ENCODE measurements at places on chromosomes 6 and 20. TPM values are rescaled to one million over a fixed set of nuclear protein-coding genes. Genes with fewer than 3 reads are reported as not detected.

HLA-DQB1 gene
- 5.2 TPM for polyA plus RNA-seq

PSORS1C2 gene
- polyA plus RNA-seq: 0.11 TPM

ZBP1 gene
- not detected for polyA plus RNA-seq

GSTA3 gene
- not detected for polyA plus RNA-seq

C6orf47 gene
- 7.2 TPM for polyA plus RNA-seq

PAK5 gene
- 0.49 TPM for polyA plus RNA-seq

SLC17A2 gene
- polyA plus RNA-seq: not detected

GRCh38 chr6:22325481-22325880 lies 28.6 kb upstream of the PRL start:
- no peak overlapping the region for H3K4me3 ChIP-seq
- H3K27ac ChIP-seq: no peak overlapping the region
- no peaks in the 10 kb centered on the region for H3K4me1 ChIP-seq
- H3K36me3 ChIP-seq: no peaks in the 10 kb centered on the region
- no peak for DNase-seq
- no peaks in the 10 kb centered on the region for H3K27me3 ChIP-seq

DNA sequence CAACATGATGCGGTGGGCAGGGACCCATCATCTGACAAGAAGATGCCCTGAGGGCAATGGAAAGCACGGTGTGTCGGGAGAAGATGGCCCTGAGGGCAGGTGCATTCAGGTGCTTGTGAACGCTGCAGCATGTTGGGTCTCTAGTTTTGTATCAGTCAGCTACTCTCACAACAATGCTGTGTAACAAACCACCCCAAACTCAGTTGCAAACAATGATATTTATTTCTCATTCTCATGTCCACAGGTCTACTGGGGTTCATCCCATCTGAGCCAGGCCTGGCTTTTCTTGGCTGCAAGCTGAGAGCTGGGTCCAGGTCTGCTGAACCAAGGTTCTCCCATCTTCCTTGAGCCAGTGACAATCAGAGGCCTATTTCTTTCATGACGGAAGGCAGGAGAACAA lies 461.6 kb downstream of the PREX1 start:
- no peak overlapping the region for H3K27ac ChIP-seq
- H3K27me3 ChIP-seq: no peaks in the 10 kb centered on the region
- H3K4me3 ChIP-seq: no peak overlapping the region
- no peaks in the 10 kb centered on the region for H3K36me3 ChIP-seq
- 0 out of 2 replicates have a peak, but pooled peaks cover 3% of the 10 kb centered on the region for H3K4me1 ChIP-seq

GRCh38 chr6:152318278-152318677 lies 318.9 kb downstream of the SYNE1 start:
- no peak for DNase-seq
- H3K36me3 ChIP-seq: no peaks in the 10 kb centered on the region
- H3K4me3 ChIP-seq: no peak overlapping the region
- no peak overlapping the region for H3K27ac ChIP-seq

GRCh38 chr6:109260126-109260525 lies 122.1 kb downstream of the CD164 start:
- H3K4me3 ChIP-seq: no peak overlapping the region
- no peaks in the 10 kb centered on the region for H3K36me3 ChIP-seq
- no peaks in the 10 kb centered on the region for H3K27me3 ChIP-seq

GRCh38 chr6:102766963-102767362 lies 1373.5 kb downstream of the GRIK2 start:
- DNase-seq: no peak
- H3K27ac ChIP-seq: no peak overlapping the region
- H3K4me1 ChIP-seq: no peaks in the 10 kb centered on the region
- H3K36me3 ChIP-seq: no peaks in the 10 kb centered on the region
- no peak overlapping the region for H3K4me3 ChIP-seq
- H3K27me3 ChIP-seq: no peaks in the 10 kb centered on the region

GRCh38 chr6:54846857-54847674 lies 495 bp downstream of the FAM83B start:
- H3K36me3 ChIP-seq: no peaks in the 10 kb centered on the region
- peaks cover 1% of the 10 kb centered on the region for H3K4me1 ChIP-seq
- DNase-seq: no peak
- H3K27me3 ChIP-seq: peaks cover 1% of the 10 kb centered on the region
- H3K4me3 ChIP-seq: peak overlapping the region; percentile 79

DNA sequence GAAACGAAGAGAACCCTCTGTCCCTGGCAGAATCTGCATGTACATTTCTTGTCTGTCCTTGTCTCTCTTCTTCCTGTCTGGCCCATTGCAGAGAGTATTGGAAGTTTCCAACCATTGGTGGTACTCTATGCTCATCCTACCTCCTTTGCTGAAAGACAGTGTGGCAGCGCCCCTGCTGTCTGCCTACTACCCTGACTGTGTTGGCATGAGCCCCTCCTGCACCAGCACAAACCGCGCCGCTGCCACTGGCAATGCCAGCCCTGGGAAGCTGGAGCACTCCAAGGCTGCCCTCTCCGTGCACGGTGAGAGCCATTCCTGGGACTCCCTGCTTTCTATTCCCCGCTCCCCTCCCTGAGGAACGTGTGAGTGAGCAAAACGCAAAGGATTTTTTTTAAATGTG lies 32.5 kb downstream of the KDM1B start:
- no peak overlapping the region for H3K27ac ChIP-seq
- no peak overlapping the region for H3K4me3 ChIP-seq
- H3K4me1 ChIP-seq: peaks cover 12% of the 10 kb centered on the region
- H3K27me3 ChIP-seq: no peaks in the 10 kb centered on the region
- H3K36me3 ChIP-seq: no peaks in the 10 kb centered on the region

DNA sequence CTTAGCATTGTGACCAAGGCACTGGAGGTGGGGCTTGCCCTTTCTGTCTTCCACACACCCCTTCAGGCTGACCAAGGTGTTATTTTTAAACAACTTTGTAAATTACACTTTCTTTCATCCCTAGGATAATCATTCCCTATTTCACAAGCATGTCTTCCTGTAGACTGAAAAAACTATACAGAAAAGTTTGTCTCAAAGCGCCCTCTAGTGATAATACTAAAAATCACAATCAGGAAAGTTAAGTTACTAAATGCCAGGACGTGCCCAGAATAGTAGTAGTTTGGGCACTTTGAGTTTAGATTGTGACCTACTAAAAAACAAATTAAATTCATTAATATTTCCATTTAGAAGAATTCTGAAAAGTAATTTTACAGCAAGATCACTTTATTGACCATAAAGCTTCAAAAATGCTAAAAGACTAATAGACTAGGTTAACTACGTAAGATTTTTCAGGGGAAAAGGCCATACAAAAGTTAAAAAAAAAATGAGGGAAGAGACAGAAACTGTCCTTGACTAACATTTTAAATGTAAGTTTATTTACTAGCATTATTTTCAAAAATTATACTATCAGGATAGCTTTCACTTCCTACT lies 123.3 kb upstream of the DUSP22 start:
- H3K36me3 ChIP-seq: no peaks in the 10 kb centered on the region
- no peaks in the 10 kb centered on the region for H3K27me3 ChIP-seq
- H3K4me1 ChIP-seq: no peaks in the 10 kb centered on the region
- H3K4me3 ChIP-seq: no peak overlapping the region
- no peak overlapping the region for H3K27ac ChIP-seq
- no peak for DNase-seq

- H3K36me3 ChIP-seq: no peaks in the 10 kb centered on the region
- no peak overlapping the region for H3K27ac ChIP-seq
- no peak overlapping the region for H3K4me3 ChIP-seq
- H3K27me3 ChIP-seq: no peaks in the 10 kb centered on the region
- no peak for DNase-seq
- no peaks in the 10 kb centered on the region for H3K4me1 ChIP-seq
Measured at GRCh38 chr20:52676283-52676995, 295.7 kb upstream of the TSHZ2 start.

- no peaks in the 10 kb centered on the region for H3K4me1 ChIP-seq
- no peaks in the 10 kb centered on the region for H3K36me3 ChIP-seq
- no peaks in the 10 kb centered on the region for H3K27me3 ChIP-seq
- DNase-seq: no peak
- no peak overlapping the region for H3K4me3 ChIP-seq
- no peak overlapping the region for H3K27ac ChIP-seq
Measured at GRCh38 chr6:166786704-166787293, 159.7 kb upstream of the RPS6KA2 start.

GRCh38 chr6:68544450-68544849 lies 90.6 kb upstream of the ADGRB3 start:
- H3K27me3 ChIP-seq: no peaks in the 10 kb centered on the region
- no peaks in the 10 kb centered on the region for H3K36me3 ChIP-seq
- DNase-seq: no peak
- H3K4me1 ChIP-seq: no peaks in the 10 kb centered on the region
- H3K4me3 ChIP-seq: no peak overlapping the region
- no peak overlapping the region for H3K27ac ChIP-seq

DNA sequence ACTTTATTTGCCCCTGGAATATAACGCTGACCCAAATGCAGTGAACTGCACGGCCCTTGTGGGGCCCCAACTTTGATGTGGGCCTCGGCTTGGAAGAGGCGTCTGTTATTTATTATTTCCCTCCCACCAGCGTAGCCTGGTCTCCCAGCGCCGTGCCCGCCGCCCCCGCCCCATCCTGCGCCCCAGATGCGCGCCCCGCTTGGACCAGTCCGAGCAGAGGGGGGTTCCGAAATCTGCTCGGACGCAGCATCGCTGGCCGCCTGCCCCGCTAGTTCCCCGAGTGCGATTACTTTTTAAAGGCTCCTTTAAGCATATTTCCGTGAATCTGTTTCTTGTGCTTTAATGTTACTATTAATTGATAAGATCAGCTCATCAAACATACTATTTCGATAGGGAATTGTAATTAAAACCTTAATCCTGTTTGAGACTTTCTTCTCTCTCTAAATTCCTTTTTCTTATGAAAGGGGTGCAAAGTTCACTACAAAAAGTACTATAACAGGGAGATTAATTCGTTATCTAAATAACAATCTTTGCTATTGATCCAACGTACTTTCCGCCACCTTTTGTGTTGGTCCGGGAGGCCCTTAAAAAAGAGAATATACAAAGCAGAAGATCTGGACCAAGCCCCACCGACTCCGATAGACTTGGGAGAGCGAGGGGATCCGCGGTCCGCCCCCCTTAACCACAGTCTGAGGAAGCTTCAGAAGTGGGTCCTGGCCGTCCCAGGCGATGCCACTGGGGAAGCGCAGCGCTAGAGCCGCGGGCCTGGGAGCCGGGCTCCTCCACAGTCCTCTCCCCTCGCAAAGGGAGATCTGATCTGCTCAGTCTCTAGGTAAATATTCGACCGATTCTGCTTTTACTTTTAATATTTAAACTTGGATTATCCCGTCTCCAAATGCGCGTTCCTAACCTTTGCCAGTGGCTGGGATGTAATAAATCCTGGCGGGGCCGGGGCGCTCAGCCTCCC lies 10.2 kb downstream of the POU3F2 start:
- no peak overlapping the region for H3K27ac ChIP-seq
- peaks cover 84% of the 10 kb centered on the region for H3K27me3 ChIP-seq
- peak overlapping the region; percentile 22 for H3K4me3 ChIP-seq
- peaks cover 2% of the 10 kb centered on the region for H3K4me1 ChIP-seq
- no peak for DNase-seq

GRCh38 chr6:82396964-82397751 lies 33.5 kb downstream of the TPBG start:
- no peaks in the 10 kb centered on the region for H3K36me3 ChIP-seq
- peaks cover 2% of the 10 kb centered on the region for H3K4me1 ChIP-seq
- no peaks in the 10 kb centered on the region for H3K27me3 ChIP-seq
- H3K27ac ChIP-seq: no peak overlapping the region
- DNase-seq: no peak
- H3K4me3 ChIP-seq: no peak overlapping the region

DNA sequence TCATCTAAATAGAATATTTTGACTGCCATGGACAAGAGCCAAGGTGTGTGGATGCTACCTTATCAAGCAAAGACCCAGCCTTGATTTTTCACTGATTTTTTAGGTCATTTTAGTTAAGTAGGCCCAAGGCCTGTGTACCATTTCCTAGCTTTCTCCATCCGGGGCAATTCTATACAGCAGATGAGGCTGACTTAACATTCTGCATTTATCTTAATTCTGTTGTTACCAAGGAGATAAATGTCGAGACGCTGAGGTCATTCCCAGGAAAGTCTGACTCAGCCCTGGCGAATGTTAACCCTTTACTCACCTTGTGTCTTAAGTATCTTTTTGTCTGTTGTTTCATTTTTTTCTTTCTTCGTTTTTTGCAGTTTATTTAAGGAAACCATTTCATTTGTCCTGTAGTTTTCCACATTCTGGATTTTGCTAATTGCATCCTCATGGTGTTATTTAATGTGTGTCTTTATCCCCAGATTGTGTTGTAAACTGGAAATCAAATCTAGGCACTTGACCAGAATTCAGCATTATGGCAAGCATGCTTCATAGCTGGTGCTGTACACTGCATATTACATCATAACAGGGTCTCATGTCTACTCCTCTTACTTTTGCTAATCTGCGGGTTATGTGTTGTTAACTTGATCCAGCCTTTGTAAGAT lies 277.0 kb downstream of the CDKAL1 start:
- H3K4me1 ChIP-seq: peaks cover 7% of the 10 kb centered on the region
- H3K27me3 ChIP-seq: no peaks in the 10 kb centered on the region
- H3K4me3 ChIP-seq: peak overlapping the region; percentile 12
- no peaks in the 10 kb centered on the region for H3K36me3 ChIP-seq
- DNase-seq: no peak
- peak overlapping the region; percentile 65 for H3K27ac ChIP-seq

- H3K27ac ChIP-seq: no peak overlapping the region
- no peak for DNase-seq
- peaks cover 9% of the 10 kb centered on the region for H3K4me1 ChIP-seq
Measured at GRCh38 chr6:141833001-141833655, 299.6 kb upstream of the GJE1 start.

- H3K27ac ChIP-seq: no peak overlapping the region
- 0 out of 2 replicates have a peak, but pooled peaks cover 2% of the 10 kb centered on the region for H3K36me3 ChIP-seq
- H3K4me1 ChIP-seq: peaks cover 21% of the 10 kb centered on the region
- H3K27me3 ChIP-seq: no peaks in the 10 kb centered on the region
Measured at GRCh38 chr20:36861875-36862801, 13.8 kb upstream of the TLDC2 start.

- no peaks in the 10 kb centered on the region for H3K4me1 ChIP-seq
- H3K36me3 ChIP-seq: no peaks in the 10 kb centered on the region
- no peak overlapping the region for H3K27ac ChIP-seq
- H3K4me3 ChIP-seq: no peak overlapping the region
- DNase-seq: no peak
- H3K27me3 ChIP-seq: no peaks in the 10 kb centered on the region
Measured at GRCh38 chr6:11683871-11684270, 94.7 kb downstream of the ADTRP start.

DNA sequence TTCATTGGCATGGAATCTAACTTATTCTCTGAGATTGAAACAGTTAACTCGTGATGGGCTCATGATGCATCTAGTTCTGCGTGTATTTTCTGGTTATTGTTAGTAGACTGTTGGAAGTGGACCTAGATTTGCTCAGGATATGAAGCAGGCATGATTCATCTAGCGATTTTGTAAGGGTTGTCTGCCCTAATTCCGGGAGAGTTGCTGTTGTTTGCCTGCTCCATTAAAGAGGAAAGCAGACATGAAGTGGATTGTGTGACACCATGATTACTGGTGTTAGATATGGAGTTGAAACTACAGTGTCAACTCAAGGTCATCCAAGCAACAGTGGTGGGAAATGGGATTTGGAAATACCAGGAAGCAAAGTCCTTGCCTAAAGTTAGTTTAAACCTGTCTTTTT lies 41.0 kb downstream of the SOX4 start:
- H3K27ac ChIP-seq: no peak overlapping the region
- no peaks in the 10 kb centered on the region for H3K36me3 ChIP-seq
- H3K4me3 ChIP-seq: no peak overlapping the region
- H3K4me1 ChIP-seq: no peaks in the 10 kb centered on the region
- H3K27me3 ChIP-seq: no peaks in the 10 kb centered on the region
